Hypothalamus (tissue), 51 donors: ENCODE measurements at places on chromosomes 12 and 14.

DNA sequence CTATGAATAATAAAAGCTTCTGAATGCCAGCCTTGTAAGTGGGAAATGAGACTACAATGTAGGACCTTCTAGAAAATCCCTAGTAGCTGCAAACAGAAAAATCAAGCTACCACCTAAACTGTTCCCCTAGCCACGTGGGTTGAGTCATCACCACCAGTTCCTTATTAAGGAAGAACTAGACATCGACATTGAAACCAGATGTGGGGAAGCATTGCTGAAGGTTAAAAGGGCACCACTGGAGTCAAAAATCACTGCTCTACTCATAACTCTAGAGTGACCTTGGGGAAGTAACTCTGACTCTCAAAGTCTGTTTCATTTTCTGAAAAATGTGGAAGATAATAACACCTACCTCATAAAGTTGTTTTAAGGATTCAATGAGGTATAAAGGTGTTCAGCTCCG is 9.4 kb upstream of the CNIH1 start:
- no peak for DNase-seq

DNA sequence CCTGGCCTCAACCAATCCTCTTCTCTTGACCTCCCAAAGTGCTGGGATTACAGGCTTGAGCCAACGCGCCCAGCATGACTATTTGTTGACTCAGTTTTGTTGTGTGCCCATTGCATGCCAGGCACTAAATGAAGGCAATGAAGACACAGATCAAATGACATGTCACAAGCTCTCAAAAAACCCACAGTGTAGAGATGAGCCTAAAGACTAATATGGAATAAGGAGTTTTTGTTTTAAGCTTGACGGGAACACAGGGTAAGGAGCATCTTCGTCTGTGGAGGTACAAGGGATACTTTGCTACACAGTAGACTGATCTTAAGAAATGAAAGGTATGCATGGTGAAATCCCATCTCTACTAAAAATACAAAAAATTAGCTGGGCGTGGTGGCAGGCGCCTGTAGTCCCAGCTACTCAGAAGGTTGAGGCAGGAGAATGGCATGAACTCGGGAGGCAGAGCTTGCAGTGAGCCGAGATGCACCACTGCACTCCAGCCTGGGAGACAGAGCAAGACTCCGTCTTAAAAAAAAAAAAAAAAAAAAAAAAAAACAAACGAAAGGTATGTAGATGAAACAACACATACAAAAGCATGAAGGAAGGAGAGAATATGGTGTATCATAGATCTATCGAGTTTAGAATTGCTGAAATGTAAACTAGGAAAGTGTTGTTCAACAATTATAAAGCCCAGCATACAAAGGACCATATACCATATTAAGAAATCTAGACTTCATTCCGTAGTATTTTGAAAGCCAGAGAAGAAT is 122.1 kb upstream of the PTPRB start:
- no peak for DNase-seq

GRCh38 chr14:102499401-102500157 is 10.0 kb downstream of the ANKRD9 start:
- DNase-seq: no peak

GRCh38 chr12:85946375-85946774 is 72.3 kb downstream of the NTS start:
- no peak for DNase-seq

DNA sequence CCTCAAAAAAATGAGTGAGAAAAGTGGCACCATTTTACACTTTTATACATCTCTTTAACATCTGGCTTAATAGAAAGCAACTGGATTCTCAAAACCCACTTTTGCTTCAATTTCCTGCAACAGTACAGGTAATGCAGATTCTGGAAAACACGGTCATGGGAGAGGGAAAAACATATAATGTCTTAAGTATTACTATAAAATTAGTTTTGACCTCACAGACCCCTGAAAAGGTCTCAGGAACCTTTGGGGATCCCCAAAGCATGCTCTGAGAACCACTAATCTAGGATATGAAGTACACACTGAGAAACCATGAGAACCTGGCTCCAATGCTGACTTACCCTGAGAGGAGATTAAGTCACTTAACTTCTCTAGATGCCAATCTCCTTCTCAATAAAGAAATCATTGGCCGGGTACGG is 64.7 kb downstream of the PPP2R5E start:
- DNase-seq: no peak

DNA sequence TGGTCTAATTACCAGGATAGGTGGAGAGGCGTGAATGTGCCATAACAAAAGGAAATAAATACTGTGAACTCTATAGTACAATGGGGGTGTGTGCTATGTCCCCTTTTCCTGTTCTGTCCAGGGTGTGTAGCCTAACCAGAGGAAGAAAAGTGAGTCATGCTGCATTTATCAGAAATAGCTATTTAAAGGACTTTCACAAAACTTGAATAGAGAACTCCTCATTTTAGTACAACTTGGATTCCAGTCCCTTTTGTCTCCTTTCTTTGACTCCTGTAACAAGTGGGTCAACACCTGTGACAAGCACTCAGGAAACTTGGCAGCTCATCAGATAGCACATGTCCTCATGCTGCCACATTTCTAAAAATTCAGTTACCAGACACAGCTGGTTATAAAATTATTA is 123.4 kb downstream of the CCDC91 start:
- no peak for DNase-seq

DNA sequence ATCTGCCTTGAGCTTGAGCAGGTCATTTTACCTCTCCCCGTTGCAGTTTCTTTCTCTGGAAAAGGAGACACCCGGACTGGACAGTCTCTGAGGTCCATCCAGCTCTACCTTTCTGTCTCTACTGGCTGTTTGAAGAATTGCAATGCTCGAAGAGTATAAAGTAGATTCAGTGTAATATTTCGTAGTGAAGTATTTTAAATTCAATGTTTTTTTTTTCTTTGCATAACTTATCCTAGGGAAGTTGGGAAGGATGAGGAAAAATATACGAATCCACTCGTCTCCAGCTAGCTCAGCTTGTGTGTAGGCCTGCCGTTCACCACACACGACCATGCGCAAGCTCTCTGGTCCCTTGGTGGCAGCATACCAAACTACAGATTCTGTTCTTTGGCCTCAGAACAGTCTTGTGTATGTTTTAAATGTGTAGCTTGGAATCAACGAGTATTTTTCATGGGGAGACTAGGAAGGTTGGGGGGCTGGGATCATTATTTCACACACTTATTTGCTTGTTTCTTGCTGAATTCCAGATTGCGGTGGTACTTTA is 307.9 kb downstream of the CACNA1C start:
- no peak for DNase-seq

GRCh38 chr12:64558754-64559153 is 51.5 kb upstream of the RASSF3 start:
- no peak for DNase-seq

DNA sequence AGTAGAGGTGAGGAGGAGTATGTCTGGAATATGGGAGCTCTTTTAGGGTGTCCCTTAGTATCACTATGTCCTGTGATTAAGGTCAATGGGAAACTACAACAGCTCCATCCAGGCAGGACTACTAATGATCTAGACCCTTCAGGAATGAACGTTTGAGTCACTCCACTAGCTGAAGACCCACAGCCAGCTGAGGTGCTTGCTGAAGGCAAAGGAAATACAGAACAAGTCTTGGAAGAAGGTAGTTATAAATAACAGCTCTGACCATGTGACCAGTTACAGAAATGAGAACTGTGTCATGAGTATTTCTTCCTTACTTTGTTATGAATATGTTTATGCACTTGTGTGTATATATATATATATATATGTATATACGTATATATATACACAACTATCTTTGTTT is 40.5 kb upstream of the USP44 start:
- DNase-seq: no peak

DNA sequence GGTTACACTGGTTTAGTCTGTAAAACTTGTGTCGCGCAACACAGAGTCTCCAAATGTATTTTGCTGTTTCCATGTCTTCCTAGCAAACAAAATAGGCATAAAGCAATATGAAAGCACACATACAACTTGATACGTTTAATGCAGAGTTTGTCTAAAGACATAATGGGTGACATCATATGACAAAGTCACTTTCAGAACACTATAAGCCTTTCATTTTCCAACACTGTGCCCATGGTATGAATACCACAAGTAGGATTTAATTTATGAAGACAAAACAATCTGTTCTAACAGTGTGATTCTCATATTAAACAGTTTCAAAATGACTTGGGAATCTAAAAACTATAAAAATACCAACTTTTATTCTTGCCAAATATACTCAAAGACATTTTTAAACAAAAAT is 58.4 kb downstream of the PTPN21 start:
- no peak for DNase-seq

GRCh38 chr12:50200552-50201273 is 33.5 kb upstream of the CERS5 start:
- DNase-seq: no peak

DNA sequence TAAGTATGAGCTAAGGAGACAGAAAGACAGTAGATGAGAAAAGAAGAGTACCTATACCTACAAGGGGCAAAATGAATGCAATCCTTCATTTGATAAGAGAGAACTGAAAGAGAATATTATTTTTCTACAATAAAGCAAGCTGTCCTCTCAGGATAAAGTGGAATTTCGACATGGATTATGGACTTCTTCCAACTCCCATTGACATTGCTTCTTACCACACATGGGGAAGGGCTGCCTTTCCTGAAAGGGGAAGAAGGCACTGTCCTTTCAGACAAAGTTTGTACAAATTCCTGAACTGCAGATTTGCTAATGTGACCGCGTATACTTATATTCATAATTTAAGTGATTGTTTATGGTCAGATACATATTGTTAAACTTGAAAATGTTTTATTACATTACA is 4.3 kb upstream of the HEBP1 start:
- no peak for DNase-seq

DNA sequence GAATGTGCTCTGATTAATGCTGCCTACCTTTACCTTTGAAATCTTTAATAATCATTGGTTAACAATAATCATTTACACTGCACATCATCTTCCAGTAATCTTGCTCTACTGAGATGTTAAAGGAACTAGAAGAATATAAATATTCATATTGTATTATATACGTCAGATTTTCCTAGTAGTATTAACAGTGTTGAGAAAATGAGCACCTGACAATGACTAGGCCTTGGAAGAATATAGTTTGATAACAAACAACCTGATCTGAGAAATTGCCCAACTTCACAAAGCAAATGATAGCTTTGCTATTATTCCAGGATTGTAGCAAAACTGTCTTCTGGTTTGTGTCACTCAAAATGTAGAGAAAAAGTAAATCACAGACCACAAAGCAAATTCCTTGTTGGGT is 467.1 kb downstream of the NOVA1 start:
- no peak for DNase-seq

DNA sequence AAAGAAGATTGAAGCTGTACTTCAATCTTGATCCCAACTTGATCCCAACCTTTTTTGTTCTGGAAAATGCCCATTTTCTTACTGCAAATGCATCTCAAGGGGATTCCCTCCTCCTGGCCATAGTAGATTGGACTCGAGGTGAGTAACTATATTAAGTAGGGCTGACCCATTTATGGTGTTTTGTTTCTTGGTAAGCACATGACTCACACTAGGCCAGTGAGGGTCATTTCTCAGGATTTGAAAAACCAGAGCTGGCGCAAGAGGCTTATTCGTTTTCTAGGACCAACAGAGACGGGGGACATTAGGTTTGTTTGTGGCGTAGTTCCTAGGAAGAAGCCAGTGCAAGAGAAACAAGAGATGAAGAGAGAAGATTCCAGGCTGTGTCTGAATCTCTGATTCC is 51.4 kb downstream of the MRPL42 start:
- DNase-seq: no peak

DNA sequence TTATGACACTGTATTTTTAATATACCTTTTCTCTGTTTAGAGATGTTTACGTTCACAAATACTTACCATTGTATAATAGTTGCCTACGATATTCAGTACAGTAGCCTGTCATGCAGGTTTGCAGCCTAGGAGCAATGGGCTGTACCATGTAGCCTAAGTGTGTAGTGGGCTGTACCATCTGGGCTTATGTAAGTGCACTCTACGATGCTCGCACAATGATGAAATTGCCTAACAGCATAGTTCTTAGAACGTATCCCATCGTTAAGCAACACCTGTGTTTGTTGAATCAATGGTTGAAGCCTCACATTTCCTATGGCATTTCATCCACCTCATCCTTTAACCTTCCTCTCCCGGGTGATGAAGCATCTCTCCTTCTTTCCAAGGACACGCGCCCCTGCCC is 12.5 kb upstream of the EML1 start:
- DNase-seq: no peak

DNA sequence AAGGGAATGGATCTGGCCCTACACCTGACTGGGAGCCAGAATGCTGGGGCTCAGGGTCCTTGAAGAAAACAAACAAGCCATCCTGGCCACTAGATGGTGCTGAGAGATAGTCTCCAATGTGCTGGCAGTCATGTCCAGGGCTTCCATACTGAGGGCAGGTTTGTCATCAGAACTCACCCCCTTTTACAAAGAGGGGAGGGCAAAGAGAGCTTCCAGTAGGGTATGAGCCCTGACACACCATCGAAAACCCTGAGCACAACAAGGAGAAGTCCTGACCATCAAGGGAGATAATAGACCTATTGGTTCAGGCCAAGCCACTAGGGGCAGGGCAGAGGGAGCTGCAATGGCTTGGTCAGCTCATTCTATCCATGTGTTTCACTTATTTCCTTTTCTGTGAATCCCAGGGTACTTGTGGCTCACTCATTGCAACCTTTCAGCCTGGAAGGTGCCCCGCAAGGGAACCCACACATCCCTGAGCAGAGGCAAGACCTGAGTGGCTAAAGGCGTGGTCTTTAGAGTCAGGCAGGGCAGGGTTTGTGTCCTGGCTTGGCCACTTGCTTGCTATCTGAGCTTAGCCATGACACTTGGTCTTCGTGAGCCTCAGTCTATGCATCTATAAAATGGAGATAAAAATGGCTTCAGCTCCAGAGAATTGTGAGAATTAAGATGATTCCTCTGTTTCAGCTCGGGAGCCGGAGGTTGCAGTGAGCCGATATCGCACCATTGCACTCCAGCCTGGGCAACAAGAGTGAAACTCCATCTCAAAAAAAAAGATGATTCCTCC is 6.2 kb upstream of the PLEKHH1 start:
- no peak for DNase-seq

DNA sequence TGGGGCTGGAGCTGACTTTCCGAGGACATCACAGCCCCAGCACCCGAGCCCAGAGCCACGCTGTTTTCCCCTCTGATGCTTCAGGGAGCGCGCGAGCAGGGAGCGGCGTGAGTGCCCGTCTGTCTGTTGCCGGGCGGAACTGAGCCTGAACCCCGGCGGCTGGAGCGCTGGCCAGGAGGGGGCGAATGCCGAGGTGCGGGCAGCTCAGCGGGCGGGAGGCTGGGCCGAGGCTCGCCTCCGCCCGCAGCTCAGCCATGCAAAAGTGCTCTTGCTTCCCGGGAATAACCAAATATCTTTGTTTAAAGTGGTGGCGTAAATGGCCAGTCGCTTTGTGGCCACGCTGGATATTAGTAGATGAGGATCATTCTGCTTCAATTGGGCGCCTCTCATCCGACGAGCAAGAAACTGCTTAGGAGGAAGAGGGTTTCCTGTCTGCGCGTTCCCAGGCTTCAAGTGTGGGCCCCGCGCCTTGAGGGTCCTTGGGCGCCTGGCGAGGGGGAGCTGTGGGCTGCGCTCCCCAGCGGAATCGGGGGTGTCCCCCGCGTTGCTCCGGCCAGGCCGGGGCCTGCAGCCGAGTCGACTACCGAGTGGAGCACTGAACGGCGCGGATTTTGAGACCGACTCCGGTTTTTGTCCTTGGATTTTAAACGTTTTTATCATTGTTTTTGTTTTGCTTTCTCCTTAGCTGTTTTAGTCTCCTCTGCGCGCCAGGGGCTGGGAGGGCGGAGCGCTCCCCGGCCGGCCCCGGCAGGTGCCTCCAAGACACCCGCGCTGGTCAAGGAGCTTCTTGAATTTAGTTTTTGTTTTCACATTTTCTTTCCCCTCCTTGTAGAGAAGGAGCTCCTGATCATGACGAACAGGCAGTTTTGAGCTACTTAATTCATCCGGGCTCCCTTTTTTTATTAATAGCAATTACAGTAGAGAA is 831 bp upstream of the NKX2-1 start:
- DNase-seq: no peak
